H54 (cell line): ENCODE measurements at places on chromosomes 1 and 21.

GRCh38 chr1:207030522-207031009 lies 2.0 kb downstream of the C1orf116 start:
- no peak for DNase-seq

- no peak for DNase-seq
Observed at GRCh38 chr1:7120863-7121621, 335.8 kb downstream of the CAMTA1 start.

- DNase-seq, result no peak
Observed at GRCh38 chr1:156807627-156808026, 9.0 kb downstream of the SH2D2A start.

- no peak for DNase-seq
Observed at GRCh38 chr1:61182049-61182448, 99.7 kb downstream of the NFIA start.

- DNase-seq, result peak; percentile 51
Observed at GRCh38 chr1:45012639-45013278, 705 bp downstream of the UROD start.

GRCh38 chr1:154589780-154590179 lies 18.2 kb downstream of the ADAR start:
- DNase-seq, result no peak

DNA sequence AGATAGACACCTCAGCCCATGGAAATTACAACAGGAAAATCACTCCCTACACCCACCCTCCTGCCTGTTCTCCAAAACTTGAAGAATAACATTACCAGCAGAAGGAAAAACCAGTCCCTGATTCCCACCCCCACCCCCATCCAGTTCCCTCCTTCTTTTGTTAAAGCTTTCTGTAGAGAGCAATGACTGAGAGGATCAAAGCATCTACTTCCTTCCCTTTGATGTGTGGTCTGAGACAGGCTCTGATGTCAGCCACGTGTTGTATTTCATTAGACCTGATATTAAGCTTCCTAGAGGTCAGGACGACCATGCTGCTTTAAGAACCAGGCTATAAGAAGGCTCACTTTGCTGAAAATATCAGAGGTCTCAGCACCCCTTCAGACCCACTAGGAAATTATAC lies 73.9 kb upstream of the HAO2 start:
- DNase-seq, result no peak

DNA sequence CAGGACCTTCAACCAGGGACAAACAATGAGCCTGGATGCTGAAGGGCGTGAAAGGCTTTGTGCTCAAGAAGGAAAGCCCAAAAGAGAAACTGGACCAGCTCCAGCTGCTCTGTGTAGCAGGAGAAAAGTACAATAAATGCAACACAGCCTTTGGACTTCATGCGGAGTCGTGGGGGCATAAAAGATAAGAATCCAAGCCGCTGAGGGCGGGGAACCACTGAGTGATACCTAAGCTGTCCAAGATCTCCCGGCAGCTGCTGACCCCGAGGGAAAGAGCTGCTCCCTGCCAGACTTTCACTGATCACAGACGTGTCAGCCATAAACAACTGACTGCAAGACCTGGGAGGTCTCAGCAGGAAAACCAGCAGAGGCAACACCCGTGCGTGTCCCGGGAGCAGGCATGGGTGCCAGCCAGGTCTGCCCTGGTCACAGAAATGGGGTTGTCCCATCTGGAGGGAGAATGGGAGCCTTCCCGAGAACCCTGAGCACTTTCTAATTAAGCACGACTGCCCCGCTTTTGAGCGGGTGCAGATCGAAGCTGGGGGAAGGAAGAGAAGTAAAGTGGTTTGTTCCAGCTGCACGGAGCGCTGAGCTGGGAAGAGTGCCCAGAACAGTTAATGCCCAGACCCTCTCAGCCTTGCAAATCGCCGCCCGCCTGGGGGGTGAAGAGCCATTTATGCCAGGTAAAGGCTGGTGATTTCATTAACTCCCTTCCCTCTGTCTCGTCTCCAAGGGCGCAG lies 68.3 kb upstream of the TARDBP start:
- DNase-seq, result no peak

DNA sequence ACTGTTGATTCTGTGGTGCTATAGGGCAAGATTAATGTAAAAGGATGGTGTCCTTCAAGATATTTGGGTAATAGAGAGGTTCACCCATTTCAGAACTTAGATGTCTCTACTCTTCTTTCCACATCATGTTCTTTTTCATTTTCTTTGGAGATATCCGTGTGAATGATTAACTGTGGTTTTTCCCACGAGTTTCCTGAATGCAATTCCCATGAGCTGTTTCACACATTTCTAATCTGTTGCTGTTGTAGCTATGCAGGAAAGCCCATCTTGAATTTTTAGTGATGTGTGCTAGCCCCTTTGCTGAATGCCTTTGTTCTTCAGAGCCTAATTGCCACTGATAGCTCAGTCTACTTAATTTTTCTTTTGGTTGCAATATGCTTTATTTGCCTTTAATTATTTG lies 27.6 kb downstream of the SNX27 start:
- DNase-seq, result no peak

GRCh38 chr1:2275796-2276536 lies 47.8 kb downstream of the SKI start:
- DNase-seq, result no peak

DNA sequence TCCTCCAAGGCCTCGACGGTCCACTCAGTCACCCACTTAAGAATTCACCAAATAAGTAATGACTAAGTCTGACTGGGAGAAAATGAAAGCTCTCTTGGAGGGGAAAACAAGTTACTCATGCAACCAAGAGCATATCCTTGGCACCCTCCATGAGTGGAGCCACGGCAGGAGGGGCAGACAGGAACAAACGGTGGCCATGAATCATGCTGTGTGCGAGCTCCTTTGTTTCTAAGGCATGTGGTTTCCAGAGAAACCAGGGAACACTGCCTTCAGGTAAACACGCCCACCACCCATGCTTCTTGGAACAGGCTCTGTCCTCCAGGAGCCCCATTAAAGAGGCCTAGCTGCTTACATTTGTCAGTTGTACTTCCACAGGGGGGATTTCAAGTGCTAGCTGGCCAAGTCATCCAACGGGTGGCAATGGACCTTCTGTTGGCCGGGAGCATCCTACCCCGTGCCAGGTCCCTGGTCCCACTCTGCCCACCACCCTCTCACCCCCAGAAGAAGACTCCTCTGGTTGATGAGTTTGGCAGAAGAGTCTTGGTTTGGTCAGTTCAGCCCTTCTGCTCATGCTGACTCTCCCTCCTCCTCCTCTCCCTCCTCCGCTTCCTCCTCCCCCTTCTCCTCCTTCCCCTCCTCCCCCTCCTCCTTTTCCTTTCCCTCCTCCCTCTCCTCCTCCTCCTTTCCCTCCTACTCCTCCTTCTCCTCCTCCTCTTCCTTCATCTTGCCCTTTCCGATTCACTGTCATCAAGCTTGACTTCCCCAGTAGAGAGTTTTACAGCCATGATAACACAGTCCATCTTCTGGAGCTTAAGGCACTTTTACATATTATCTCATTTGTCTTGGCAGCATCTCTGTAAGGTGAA lies 107.6 kb downstream of the CCDC185 start:
- DNase-seq, result peak; percentile 84

- DNase-seq, result no peak
Observed at GRCh38 chr1:58437623-58438022, 108.9 kb downstream of the OMA1 start.

DNA sequence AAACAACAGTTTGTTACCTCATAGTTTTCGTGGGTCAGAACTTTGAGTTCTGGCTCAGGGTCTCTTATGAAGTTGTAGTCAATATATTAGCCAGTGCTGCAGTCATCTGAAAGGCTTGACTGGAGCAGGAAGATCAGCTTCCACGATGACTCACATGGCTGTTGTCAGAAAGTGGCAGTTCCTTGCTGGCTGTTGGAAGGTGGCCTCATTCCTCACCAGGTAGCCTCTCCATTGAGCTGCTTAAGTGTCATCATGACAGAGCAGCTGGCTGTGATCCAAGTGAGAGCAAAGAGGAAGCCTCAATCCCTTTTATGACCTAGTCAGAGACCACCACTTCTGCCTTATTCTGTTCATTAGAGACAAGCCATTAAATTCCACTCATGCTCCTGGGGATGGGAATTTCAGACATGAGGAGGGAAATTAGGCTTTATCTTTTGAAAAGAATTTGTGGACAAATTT lies 5.6 kb downstream of the OSBPL9 start:
- peak; percentile 46 for DNase-seq

GRCh38 chr1:9110669-9111356 lies 18.1 kb downstream of the GPR157 start:
- peak; percentile 52 for DNase-seq

DNA sequence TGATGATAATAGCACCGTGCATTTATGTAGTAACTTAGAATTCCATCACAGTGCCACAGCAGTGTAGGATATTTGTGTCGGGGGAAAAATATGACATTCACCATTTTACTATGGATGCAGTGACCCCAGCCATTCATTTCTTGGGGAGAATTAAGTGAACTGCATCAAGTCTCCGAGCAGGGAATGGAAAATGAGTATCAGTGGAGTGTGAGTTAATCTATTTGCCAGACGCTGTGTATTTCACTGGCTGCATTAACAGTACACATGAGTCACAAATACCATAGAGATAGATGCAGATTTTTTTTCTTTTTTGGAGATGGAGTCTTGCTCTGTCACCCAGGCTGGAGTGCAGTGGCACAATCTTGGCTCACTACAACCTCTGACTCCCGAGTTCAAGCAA lies 33.8 kb upstream of the SLC45A1 start:
- no peak for DNase-seq

DNA sequence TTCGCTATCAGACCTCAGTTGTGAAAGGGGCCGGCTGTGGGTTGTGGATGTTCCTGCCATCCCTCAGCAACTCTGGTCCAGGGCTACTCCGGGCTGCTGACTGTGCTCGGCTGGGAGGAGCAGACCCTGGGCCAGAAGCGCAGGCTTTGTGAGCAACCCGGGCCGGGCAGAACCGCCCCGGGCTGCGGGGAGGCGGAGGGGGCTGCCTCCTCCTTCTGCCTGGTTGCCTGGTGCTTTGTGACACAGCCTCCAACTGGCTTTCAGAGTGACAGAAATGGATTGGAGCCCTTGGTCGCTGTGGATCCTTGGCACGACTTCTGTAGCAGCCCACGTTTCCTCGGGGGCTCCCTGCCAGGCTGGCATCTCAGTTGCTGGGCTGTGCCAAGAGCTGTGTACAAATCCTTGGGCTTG lies 10.0 kb downstream of the DRAXIN start:
- no peak for DNase-seq

DNA sequence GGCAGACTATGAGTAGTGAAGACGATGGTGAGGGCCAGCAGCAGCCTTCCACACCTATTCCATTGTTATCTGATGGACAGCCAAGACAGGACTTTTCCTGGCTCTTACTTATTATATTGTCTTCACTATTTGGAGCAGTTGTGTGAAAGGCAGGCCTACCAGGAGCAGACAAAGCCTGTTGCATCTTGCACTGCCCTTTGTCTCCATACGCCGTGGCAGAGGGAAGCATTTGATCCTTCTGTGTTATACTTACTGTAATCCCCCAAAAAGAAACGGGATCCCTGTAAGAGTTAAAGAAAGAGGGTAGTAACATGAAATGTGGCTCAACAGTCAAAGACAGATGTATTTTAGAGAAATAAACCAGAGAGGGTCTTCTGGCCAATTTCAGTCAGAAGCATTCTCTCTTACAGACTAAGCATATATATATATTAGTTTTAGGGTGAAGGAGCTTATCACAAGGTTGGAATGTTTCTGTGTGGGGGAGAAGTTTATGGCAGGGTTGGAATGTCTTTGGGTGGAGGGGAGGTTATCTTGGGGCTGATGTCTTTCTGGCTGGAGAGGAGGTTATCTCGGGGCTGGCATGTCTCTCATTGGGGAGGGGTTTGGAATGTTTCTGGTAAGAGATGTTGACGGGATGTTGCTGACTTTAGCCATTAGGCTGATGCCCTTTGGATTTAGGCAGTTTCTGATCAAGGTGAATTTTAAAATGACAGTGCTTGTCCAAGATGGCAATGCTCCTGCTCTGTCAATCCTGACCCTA lies 23.4 kb upstream of the HSD3B1 start:
- DNase-seq, result no peak

- DNase-seq, result no peak
Observed at GRCh38 chr1:63974966-63975365, 201.1 kb downstream of the ROR1 start.

DNA sequence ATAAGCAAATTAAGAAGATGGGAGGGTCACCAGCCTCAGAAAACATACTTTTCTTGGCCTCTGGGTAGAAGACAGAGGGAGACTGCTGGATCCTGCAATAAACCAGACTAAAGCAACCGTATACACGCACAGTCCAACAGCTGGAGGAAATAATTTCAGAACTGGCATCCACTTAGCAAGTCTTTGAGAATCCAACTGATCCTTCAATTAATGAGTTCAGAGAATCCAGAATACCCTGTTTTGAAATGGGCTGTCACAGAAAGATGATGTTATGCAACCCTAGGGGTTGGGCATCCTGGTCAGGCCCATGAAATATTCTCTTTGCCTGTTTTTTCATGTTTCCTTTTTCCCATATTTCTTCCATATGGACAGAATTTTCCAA lies 134.0 kb upstream of the MAGI3 start:
- DNase-seq, result no peak

DNA sequence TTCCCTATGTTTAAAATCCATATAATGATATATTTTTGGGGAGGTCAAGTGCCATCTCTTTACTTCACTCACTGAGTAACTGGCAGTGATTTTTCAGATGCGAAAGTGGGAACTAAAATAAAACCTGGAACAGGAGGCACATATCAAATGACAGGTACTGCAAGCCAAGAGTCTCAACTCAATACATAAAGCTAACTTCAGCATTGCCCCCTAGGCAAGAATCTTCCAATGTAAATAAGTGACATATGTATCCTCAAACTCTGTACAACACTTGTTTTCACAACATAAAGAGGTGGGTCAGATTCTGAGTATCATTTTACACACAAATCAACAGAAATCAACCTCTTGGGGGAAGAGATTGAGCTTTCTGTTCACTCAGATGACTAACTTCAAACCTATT lies 18.1 kb downstream of the DCAF8 start:
- DNase-seq, result no peak

GRCh38 chr1:16093611-16094010 lies 20.2 kb upstream of the FAM131C start:
- no peak for DNase-seq

- DNase-seq, result no peak
Observed at GRCh38 chr1:21090463-21090862, 86.2 kb downstream of the EIF4G3 start.

DNA sequence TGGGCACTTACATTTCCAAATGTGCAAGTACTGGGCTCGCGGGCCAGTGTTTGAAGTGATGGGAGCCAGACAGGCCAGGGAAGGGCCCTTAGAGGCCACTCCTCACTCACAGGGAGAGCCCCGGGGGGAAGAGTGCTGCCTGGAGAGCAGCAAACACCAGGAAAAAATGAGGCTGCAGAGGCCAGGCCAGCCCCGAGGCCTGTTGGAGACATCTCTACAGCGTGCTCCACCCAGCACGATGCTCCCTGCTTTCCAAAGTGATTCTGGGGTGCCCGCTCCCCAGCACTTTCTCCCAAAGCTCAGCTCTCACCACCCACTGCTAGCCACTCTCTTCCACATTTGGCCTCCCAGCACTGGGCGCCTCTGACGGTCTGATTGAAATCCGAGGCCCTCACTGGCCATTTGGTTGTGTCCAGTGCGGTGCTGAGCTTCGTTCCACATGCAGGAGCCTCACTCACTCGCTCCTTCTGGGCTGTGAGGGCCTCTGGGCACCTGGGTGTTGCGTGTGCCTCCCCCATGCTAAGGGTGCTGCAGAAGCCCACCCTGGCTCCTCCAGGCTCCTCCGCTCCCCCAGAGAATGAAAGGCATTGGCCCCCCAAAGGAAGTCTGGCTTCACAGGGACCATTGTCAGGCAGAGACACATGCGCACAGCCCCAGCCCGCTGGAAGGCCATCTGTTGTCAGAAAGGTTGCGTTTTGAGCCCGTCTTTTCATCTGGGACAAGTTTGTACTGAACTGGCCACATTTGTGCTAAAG lies 385.4 kb upstream of the VAMP3 start:
- no peak for DNase-seq

GRCh38 chr1:2946999-2947690 lies 74.1 kb upstream of the ACTRT2 start:
- no peak for DNase-seq
